ENCODE measurements at places on chromosomes 2 and 18.

DNA sequence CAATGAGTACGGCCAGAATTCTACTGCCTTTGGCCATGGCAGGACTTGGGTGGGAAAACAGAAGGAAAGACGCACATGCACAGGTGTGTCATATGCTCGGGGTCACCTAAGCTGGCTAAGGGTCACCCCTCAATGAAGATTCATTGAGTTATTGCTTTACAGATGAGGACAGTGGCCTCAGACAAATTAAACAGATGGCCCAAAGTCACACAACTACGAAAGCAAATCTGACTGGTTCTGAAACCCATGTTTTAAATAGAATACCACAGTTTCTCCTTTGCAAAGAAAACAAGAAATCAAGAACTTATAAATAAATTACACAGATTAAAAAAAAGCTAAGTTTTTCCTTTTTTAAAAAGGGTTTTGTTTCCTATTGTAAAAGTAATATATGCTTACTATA, 70.5 kb downstream of the ID2 start:
- no peak for DNase-seq

DNA sequence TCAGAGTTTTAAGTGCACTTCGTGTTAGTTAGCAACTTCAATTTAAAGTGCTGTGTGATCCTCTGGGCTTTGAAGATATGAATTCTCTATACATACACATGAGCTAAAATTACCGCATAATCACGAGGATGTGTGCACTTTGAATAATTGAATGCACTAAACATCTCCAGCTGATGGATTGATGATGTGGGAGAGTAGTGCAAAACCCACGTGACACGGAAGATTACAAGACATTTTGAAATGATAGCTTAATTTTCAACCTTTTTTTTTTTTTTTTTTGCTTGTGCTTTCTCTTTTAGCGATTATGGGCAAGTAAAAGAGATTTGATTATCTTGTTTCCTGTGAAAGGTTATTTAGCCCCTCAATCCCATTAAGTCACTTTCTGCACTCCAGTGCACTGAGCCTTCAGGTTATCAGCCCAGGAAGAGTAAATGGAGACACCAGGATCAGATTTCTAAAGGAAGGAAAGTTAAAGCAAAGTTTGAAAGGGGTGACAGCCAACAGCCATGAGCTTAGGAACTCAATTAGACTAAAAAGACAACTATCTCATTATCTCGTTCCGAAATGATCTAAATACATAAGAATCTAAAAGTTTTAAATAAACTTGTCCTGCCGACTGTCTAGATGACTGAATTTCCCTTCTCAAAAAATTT, 81.6 kb downstream of the CDK15 start:
- no peak for DNase-seq

GRCh38 chr2:232349946-232350635, 28.5 kb upstream of the ALPP start:
- no peak for DNase-seq

- no peak for DNase-seq
Observed at GRCh38 chr2:161425728-161426454, 9.8 kb downstream of the TBR1 start.
